Stimulated activated CD8-positive, alpha-beta memory T cell treated with anti-CD3 and anti-CD28 coated beads, Interleukin-4, amount 100 ng/mL, for 1 hour (primary cell): ENCODE measurements at places on chromosomes 12 and 14.

DNA sequence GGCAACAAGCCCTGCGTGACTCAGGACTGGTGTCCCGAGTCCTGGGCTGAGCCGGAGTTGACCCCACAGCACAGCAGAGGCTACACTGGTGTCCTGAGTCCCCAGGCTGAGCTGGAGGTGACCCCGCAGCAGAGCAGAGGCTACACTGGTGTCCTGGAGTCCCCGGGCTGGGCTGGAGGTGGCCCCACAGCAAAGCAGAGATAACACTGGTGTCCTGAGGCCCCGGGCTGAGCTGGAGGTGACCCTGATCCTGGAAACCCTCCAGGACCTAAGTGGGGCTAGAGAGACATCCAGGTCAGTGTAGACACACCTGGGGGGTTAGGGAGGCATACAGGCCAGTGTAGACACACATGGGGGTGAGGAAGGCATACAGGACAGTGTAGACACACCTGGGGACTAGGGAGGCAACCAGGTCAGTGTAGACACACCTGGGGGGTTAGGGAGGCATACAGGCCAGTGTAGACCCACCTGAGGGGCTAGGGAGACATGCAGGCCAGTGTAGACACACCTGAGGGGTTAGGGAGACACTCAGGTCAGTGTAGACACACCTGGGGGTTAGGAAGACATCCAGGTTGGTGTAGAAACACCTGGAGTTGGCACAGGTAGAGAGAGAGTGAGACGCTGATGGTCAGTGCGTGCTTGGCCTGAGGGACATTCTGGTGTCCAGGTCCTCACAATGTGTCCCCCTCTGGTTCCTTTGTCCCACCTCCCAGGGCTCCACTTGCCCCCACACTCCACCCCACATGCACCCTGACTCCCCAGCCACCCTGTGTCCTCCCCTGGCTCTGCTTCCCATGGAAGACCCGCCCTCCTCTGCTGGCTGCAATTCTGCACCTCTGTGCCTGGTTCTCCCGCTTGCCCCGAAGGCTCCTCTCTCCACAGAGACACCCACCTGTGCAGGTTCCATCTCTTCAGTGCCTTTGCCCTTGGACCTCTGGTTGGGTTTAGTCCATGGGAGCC lies 321.6 kb upstream of the SFSWAP start:
- DNase-seq: no peak

- no peak for DNase-seq
Measured at GRCh38 chr12:125228519-125229260, 163.5 kb downstream of the AACS start.

- DNase-seq: no peak
Measured at GRCh38 chr12:67288561-67288960, 19.4 kb downstream of the CAND1 start.

- no peak for DNase-seq
Measured at GRCh38 chr12:29611906-29612305, 114.4 kb upstream of the OVCH1 start.

GRCh38 chr12:13957576-13957975 lies 23.8 kb downstream of the GRIN2B start:
- DNase-seq: no peak
